ENCODE measurements at places on chromosomes 12 and 14.

DNA sequence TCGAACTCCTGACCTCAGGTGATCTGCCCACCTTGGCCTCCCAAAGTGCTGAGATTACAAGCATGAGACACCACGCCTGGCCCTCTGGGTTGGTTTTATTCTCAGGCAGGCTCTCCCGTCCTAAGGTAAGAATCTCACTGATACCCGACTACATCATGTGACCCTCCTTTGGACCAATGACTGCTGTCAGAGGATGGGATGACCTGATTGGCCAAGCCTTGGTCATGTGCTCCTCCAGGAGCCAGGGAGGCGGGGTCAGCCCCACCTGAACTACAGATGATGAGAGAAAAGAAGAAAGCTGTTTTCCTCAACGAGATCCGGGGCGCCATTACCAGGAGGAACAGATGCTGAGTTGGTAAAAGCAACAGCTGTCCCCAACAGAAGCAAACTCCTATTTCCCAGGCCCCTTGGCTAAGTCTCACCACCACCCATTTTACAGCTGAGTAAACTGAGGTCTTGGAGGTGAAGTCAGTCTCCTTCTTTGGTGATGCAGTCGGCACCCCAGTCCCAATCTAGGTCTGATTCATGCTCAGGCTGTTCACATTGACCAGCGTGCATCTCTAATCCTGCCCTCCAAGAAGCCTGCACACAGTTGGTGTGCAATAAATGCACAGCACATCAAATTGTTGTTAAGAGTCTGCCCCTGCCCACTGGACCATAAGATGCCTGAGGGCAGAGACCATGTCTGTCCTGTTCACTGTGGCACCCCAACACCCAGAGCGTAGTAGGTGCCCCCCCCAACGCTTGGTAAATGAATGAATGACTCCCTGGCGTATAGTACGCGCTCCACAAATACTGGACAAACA, 118.8 kb downstream of the SCARB1 start:
- peaks cover 3% of the 10 kb centered on the region for H3K27me3 ChIP-seq
- H3K27ac ChIP-seq: peak overlapping the region; percentile 43
- peaks cover 21% of the 10 kb centered on the region for H3K4me1 ChIP-seq
- DNase-seq: no peak
- H3K4me3 ChIP-seq: no peak overlapping the region
- H3K36me3 ChIP-seq: no peaks in the 10 kb centered on the region

DNA sequence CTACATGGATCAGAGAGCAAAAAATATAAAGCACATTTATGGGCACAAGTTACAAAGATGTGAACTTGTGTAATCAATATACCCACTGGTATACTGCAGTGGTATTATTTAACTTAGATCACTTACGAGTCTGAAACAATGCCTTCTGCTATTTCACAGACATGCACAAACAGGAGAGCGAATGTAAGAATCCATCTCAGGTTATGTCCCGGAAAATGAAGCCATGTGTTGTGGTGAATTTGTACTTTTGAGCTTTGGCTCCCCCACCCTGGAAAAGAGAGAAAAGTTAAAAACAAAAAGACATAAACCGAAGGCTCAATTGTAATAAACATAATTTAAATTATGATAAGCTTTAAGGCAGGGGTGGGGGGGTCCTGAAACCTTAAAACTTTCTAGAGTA, 7.6 kb downstream of the ABCC9 start:
- no peak for DNase-seq
- no peaks in the 10 kb centered on the region for H3K4me1 ChIP-seq
- no peak overlapping the region for H3K27ac ChIP-seq

GRCh38 chr12:94585626-94586025, 64.7 kb downstream of the TMCC3 start:
- H3K36me3 ChIP-seq: peaks cover 9% of the 10 kb centered on the region
- peaks cover 12% of the 10 kb centered on the region for H3K4me1 ChIP-seq
- H3K4me3 ChIP-seq: no peak overlapping the region
- H3K27me3 ChIP-seq: no peaks in the 10 kb centered on the region

GRCh38 chr12:72323881-72324280, 51.7 kb downstream of the TRHDE start:
- DNase-seq: no peak
- H3K27me3 ChIP-seq: no peaks in the 10 kb centered on the region
- peaks cover 2% of the 10 kb centered on the region for H3K36me3 ChIP-seq
- H3K4me3 ChIP-seq: no peak overlapping the region
- no peak overlapping the region for H3K27ac ChIP-seq

- no peak overlapping the region for H3K4me3 ChIP-seq
- H3K36me3 ChIP-seq: no peaks in the 10 kb centered on the region
- peaks cover 6% of the 10 kb centered on the region for H3K27me3 ChIP-seq
Observed at GRCh38 chr12:25394025-25394424, 143.3 kb upstream of the KRAS start.

GRCh38 chr14:101506926-101507835, 54.1 kb upstream of the DIO3 start:
- H3K4me1 ChIP-seq: peaks cover 2% of the 10 kb centered on the region
- no peak for DNase-seq
- H3K36me3 ChIP-seq: no peaks in the 10 kb centered on the region
- no peak overlapping the region for H3K4me3 ChIP-seq
- peaks cover 17% of the 10 kb centered on the region for H3K27me3 ChIP-seq

DNA sequence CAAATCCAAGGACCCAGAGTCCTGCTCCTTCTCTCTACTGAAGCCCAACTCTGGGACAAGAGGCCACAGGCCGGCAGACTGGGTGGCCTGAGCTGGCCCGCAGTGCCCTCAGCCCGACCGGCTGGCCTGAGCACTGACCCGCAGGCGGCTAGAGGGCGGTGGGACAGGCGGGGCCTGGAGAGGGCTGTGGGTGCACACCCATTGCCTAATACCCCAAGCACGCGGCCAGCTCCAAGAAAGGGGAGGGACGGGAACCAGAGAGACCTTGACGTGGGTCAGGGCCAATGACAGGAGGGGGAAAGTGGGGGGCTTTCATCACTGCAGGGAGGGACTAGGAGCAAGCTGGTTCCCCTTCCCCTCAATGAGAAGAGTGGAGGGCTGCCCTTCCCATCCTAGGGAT, 2.0 kb upstream of the WNT10B start:
- no peak for DNase-seq
- H3K36me3 ChIP-seq: no peaks in the 10 kb centered on the region
- peaks cover 94% of the 10 kb centered on the region for H3K27me3 ChIP-seq
- H3K27ac ChIP-seq: no peak overlapping the region
- peaks cover 14% of the 10 kb centered on the region for H3K4me1 ChIP-seq

- H3K27me3 ChIP-seq: no peaks in the 10 kb centered on the region
- no peak for DNase-seq
- no peak overlapping the region for H3K4me3 ChIP-seq
- H3K4me1 ChIP-seq: peaks cover 9% of the 10 kb centered on the region
- no peaks in the 10 kb centered on the region for H3K36me3 ChIP-seq
- H3K27ac ChIP-seq: no peak overlapping the region
Observed at GRCh38 chr12:124033859-124034258, 60.8 kb downstream of the ZNF664 start.

DNA sequence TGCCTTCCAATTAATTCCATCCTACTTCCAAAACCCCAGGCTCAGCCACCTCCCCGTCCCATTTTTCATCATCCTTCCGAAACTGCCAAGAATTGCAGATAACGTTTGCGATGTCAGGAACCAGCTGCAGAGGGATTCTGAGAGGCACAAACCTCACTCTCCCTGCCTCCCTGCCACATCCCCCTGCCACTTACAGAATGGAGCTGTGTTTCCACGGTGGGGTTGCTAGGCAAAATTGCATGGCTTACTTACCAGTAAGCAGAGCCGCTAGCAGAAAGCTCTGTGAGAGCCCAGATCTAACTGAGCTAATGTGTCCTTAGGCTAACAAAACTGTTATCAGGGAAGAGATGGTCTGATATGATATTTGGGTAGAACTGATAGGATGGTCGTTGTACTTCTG, 127.4 kb downstream of the KCNK10 start:
- no peaks in the 10 kb centered on the region for H3K36me3 ChIP-seq
- H3K4me1 ChIP-seq: peaks cover 26% of the 10 kb centered on the region
- no peak for DNase-seq
- no peak overlapping the region for H3K4me3 ChIP-seq
- H3K27me3 ChIP-seq: peaks cover 41% of the 10 kb centered on the region
- H3K27ac ChIP-seq: no peak overlapping the region

DNA sequence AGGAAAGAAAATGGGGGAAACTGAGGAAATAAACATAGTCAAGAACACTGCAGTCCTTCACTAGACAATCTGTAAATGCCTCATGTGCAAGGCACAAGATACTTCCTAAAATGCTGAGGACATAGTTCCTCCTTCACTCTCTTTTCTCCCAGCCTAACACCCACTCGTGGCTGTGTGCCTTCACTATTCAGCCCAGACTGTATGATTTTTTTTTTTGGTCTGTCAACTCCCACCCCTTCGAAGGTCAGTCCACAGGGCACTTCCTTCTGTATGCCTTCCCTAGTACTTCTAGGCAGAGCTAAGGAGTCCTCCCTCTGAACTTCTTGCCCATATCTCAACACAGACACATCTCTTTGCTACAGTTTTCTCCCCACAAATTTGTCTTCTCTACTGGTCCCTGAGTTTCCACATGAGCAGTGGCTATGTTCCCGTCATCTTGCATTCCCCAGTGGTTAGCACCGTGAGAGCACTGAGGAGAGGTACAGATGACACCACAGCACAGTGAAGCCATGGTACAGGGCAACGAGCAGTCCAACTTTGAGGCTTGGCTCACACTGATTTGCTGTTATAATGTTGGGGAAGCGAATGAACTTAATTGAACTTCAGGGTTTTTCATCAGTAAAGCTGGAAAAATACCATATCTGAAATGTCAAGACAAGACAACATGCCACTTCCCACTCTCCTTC, 24.1 kb upstream of the SYCP3 start:
- H3K4me3 ChIP-seq: no peak overlapping the region
- H3K27ac ChIP-seq: no peak overlapping the region
- H3K27me3 ChIP-seq: no peaks in the 10 kb centered on the region
- peaks cover 2% of the 10 kb centered on the region for H3K36me3 ChIP-seq
- peaks cover 3% of the 10 kb centered on the region for H3K4me1 ChIP-seq

DNA sequence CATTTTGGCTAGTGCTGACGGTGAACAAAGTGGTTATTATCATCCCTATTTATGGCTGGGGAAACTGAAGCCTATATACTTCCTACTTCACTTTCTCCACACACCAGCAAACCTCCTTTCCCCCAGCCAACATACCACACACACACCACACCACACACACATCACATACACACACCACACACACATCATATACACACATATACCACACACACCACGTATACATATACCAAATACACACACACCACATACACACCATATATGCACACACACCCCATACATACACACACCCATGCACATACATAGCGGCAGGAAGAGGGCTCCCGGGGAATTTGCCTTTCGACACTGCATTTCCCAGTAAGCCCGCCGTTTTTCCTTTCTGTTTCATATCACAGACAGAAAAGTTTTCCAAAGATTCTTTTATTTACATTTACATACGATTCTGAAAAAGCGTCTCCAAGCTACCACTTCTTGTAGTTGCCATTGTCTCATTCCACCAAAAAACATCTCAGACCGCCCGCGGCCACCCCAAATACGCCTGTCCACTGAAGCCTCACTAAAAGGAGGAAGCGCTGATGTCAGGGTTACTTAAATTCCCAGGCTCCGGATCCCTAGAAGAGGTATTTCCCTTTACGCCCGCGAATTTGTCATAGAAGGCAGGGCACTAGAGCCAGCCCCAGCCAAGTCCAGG, 823 bp upstream of the RAB5B start:
- H3K27ac ChIP-seq: no peak overlapping the region
- no peaks in the 10 kb centered on the region for H3K27me3 ChIP-seq
- no peak overlapping the region for H3K4me3 ChIP-seq
- peaks cover 8% of the 10 kb centered on the region for H3K36me3 ChIP-seq
- H3K4me1 ChIP-seq: peaks cover 9% of the 10 kb centered on the region
- DNase-seq: no peak

DNA sequence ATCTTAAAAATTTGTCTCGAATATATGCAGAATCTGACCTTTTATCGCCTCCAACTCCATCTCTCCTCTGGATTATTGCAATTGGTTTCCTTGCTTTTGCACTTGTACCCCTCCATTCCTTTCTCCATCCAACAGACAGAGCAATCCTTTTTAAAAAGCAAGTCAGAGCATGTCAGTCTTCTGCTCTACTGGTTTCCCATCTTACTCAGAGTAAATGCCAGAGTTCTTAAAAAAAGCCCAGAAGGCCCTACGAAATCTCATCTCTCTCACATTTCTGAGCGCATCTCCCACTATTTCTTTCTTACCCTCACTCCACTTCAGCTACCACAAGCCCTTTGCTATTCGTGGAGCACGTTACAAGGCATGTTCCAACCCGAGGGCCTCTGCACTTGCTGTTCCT, 236.9 kb upstream of the DDHD1 start:
- no peak for DNase-seq
- no peak overlapping the region for H3K4me3 ChIP-seq
- no peak overlapping the region for H3K27ac ChIP-seq
- H3K4me1 ChIP-seq: no peaks in the 10 kb centered on the region

DNA sequence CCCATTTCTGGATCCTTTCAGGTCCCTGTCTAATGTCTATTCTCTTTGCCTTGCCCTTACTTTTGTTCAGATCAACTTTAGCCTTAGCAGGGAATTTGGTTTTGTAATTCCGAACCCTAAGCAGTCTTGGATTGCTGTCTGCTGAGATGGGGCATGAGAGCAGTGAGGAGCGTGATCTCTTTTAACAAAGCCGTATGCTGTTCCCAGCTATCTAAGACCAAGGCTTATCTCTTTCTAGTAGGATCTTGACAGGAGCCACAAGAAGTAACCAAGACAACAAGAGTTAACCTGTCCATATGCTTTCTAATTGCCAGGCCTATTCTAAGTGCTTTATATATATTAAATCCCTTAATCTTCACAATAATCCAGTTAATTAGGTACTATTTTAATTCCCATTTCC, 4.5 kb upstream of the DHRS7 start:
- H3K4me3 ChIP-seq: no peak overlapping the region
- no peak overlapping the region for H3K27ac ChIP-seq
- peaks cover 8% of the 10 kb centered on the region for H3K4me1 ChIP-seq
- no peak for DNase-seq
- no peaks in the 10 kb centered on the region for H3K36me3 ChIP-seq
- H3K27me3 ChIP-seq: peaks cover 3% of the 10 kb centered on the region

DNA sequence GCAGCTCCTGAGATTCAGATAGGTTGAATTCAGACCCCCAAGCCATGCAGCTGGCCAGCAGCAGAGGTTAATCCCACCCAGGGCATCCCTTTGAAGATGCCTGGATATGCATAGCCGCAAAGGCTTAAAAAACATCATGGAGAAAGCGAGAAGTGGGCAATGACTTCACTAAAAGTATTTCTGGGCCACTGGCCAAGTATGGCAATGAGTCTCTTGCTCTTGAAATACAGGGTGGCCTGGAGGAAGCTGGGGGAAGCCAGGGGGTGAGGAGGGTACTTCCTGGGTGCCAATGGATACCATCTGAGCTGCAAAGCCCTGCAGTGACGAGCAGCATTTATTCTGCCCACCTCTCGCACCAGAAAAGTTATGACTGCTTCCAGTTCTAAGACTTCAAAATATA, 539.3 kb upstream of the TBX3 start:
- H3K36me3 ChIP-seq: no peaks in the 10 kb centered on the region
- no peak for DNase-seq
- no peak overlapping the region for H3K4me3 ChIP-seq
- no peak overlapping the region for H3K27ac ChIP-seq

Measured in progenitor cell of endocrine pancreas (in vitro differentiated cells).